ENCODE measurements at places on chromosomes 7 and 10.

- DNase-seq, result no peak
These were observed 57.8 kb upstream of the WIPF3 start for GRCh38 chr7:29748286-29749099.

- no peak for DNase-seq
These were observed 24.7 kb downstream of the DNAJB12 start for GRCh38 chr10:72330069-72330426.

GRCh38 chr10:29712108-29712507 is 77.3 kb upstream of the SVIL start:
- DNase-seq, result no peak

- DNase-seq, result no peak
These were observed 93.3 kb downstream of the CHST15 start for GRCh38 chr10:123999956-124000615.

DNA sequence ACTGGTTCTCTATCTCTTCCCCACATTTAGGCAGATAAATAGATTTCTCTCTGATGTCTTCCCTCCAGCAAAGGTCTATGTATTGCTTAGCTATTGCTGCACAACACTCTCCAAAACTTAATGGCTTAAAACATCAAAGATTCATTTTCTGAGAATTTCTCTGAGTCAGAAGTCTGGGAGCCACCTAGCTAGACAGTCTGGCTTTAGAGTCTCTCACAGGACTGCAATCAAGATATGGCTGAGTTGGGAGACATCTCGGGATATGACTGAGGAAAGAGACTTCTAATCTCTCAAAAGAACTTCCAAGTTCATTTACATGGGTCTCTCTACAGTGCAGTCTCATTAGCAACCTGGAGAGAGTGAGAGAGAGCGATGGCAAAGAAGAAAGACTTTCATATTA is 553.6 kb upstream of the GHITM start:
- DNase-seq, result no peak

DNA sequence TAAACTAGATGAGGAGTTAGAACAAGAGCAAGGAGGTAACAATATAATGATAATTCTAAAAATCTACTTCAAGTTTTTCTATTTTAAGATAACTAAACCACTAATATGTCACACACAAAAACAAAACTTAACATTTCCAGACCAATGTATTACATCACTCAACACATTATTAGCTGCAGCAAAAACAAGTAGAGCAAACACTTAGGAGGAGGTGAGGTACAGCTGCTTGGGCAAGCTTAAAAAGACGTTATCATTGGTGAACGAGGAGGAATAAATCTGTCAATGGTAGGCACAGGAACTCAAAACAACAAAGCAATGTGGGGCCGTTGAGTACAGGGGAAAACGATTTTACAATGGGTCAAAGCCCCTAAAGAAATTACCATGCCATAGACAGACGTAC is 58.8 kb downstream of the EZH2 start:
- no peak for DNase-seq

DNA sequence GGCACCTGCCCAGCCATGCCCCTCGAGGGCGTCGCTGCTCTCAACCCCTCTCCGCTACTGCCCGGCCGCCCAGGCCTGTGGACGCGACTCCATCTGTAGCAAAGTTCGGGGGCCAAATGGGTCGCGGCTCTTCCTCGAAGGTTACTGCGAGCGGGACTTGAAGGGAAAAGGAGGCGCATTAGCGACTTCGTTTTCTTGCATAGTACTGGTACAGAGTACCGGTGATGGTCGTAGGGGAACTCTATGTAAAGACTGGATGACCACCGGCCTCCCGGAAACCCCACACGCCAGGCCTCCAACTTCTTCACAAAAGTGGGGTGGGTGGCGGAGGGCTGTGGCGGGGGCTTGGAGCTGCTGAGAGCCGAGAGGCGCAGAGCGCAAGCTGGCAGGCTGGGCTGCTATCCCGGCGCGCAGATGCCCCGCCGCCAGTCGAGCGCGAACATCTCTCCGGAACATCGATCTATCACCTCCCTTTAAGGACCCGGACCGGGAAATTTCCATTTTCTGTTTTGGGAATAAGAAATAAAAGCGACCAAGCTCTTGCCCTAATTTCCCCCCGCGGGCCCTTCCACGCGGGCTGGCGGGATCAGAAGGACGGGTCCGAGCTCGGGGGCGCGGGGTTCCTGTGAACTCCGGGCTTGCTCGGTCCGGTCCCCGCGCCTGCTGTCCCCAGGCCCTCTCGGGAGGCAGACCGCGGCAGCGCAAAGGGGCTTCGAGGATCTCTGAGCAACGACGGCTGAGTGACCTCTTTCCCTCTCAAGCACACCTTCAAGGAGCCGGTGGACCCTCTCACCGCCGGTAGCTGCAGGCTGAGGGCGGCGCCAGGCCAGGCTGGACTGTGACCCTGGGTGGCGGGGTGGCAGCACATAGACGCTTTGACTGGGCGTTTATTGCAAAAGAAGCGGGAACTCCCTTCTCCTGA is 12.2 kb upstream of the FEZF1 start:
- DNase-seq, result no peak

DNA sequence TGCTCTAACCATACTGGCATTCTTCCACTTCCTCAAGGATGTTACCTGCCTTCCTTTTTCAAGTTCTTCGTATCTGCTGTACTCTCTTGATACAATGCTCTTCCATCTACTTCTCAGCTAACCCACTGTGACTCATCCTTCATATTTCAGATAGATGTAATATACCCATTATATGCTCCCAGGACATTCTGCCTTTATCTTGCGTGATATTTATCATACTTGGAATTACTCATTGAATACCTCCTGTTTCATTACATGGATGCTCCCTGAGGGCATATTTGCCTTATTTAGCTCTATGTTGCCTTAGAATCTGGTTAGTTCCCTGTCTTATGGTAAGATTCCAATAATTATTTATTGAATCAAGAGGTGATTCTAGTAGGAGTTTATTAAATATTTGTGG is 706.4 kb downstream of the SORCS3 start:
- DNase-seq, result no peak

DNA sequence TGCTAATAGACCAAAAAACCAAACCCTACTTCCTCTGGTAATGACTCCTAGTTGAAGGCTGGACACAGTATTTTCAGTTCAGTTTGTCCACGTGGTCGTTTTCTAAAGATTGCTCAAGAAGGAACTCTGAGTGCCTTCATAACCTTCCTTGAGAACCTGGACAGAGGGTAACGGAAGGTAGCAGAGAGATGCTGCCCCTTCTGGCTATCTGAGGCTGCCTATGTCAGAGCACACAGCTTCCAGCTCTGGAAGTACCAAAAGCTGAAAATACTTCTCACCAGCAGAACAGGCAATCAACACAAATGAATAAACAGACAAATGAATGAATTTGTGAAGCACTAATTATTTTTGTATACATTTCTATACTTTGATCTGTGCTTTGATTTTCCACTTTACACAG is 85.2 kb downstream of the AMPH start:
- no peak for DNase-seq

DNA sequence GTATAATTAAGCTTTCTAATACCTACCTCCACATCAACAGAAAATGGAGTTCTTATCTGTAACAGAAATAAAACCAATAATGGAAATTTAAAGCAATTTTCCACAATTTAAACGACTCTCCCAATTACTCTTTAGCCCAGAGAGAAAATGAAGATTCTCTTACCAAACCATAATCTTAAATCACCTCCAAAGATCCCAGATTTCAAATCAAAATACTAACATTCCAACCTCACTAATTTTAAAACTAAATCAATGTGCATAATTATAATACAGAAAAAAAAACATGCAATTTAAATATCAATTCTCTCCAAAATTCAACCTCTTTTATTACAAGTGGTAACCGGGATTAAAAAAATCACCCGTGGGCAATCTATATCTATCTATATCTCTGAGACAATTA is 1.5 kb downstream of the HERC4 start:
- no peak for DNase-seq

- DNase-seq, result no peak
These were observed 10.8 kb downstream of the SYCE1 start for GRCh38 chr10:133554600-133554999.

DNA sequence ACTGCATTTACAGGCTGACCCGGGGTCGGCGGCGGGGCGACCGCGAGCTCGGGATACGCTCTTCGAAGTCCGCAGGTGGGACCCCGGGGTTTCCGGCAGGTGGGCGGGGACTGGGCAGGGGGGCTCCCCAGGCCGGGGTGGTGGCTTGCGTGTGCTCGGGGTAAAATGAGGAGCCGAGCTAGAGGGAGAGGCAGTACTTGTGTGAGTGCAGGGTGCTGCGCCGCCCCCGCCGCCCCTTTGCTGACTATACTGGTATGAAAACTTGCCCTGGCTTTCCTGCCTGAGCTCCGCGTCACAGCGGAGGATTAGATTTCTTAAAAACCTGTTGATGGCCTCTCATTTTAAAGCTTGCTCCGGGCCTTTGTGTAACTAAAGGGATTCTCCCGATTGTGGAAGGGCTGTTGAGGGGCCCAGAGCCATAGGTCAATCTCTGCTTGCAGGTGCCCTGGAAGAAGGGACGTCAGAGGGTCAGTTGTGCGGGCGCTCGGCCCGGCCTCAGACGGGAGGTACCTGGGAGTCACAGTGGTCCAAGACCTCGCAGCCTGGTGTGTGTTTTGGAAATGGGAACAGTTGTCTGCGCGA is 488 bp downstream of the ARMC10 start:
- DNase-seq, result peak; percentile 91

DNA sequence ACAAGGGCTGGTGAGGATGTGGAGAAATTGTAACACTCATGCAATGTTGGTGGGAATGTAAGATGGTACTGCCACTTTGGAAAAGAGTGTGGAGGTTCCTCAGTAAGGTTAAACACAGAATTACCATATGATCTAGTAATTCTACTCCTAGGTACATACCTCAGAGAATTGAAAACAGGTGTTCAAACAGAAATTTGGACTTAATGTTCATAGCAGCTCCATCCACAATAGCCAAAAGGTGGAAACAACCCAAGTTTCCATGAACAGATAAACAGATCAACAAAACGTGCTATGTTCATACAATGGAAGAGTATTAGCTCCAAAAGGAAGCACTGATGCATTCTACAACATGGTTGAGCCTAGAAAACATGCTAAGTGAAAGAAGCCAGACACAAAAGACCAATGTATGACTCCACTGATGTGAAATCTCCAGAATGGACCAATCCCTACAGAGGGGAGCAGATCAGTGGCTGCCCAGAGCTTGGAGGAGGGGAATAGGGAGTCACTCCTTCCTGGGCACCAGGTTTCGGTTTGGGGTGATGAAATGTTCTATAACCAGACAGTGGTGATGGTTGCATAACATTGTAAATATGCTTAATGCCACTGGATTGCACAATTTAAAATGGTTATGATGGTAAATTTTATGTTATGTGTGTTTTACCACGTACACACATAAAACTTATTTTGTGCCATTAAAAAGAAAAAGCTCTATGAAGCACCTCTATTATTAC is 5.7 kb upstream of the WDR86 start:
- DNase-seq, result no peak

DNA sequence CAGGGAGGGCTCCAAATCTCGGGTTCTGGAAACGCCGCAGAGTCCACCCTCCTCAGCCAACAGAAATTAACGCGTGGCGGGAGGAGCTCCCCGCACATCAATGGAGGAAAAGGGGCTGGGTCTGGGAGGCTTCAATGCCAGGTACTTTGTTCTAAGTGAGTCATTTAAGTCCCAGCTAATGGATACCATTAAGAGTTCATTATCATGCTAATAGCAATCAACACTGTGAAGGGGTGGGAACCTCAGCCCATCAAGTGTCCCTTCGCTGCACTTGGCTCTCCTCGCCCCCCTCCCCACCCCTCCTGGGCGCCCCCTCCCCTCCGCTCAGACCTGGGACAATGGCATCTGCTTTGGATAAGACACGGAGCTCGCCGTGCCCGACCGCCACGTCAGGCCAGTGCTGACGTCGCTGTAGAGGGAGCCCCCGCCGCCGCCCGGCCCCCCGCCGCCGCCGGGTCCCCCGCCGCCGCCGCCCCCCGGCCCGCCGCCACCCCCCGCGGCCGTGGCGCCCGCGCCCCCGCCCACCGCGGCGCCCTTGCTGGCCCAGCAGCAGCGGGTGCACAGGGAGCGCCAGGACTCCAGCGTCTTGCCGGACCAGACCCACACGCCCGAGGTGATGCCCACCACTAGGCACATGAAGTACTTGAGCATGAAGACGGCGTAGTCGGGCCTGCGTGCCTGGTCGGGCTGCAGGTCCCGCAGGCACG is 2.9 kb downstream of the FZD8 start:
- DNase-seq, result no peak

DNA sequence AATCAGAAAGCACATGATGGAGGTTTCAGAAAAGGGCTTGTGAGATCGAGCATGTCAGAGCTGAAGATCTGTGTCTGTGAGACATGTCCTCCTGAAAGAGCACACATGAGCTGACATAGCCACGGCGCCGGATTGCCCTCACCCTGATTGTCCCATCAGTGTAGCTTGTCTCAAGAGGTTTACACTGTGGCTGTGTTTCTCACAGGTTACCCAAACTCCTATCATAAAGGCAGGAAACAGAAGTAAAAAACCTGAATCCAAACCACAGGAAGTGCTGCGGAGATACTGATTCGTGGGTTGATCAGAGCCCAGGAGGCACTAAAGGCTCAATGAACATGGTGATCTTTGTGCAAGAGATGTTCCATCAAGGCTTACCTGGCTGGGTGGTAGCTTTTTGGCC is 3.9 kb upstream of the ATP6V0E2 start:
- peak; percentile 73 for DNase-seq

GRCh38 chr7:27442455-27442854 is 199.9 kb downstream of the EVX1 start:
- no peak for DNase-seq

- no peak for DNase-seq
These were observed 436.7 kb downstream of the IPMK start for GRCh38 chr10:57830877-57831560.
